ENCODE measurements at places on chromosomes 12 and 14. TPM values are rescaled to one million over a fixed set of nuclear protein-coding genes. Genes with fewer than 3 reads are reported as not detected.

The POLE2 gene
- total RNA-seq: 24.4 TPM

The SLC25A21 gene
- total RNA-seq: 6.0 TPM

The ATP6V1D gene
- total RNA-seq: 51.4 TPM

The ACVRL1 gene
- 0.64 TPM for total RNA-seq

The SMIM41 gene
- total RNA-seq: 0.14 TPM

The FAR2 gene
- total RNA-seq: 27.2 TPM

The CCDC197 gene
- not detected for total RNA-seq

The DNAI7 gene
- not detected for total RNA-seq

The LRP1 gene
- 112 TPM for total RNA-seq

The SLC25A47 gene
- not detected for total RNA-seq

The MYH6 gene
- 0.09 TPM for total RNA-seq

The CELA1 gene
- total RNA-seq: not detected

The KRT82 gene
- total RNA-seq: not detected

The SOAT2 gene
- not detected for total RNA-seq

The CLEC4D gene
- not detected for total RNA-seq

The MAP3K9 gene
- total RNA-seq: 28.0 TPM

The RD3L gene
- total RNA-seq: not detected

The SINHCAF gene
- total RNA-seq: 424 TPM

The SNW1 gene
- total RNA-seq: 92.1 TPM

The ZC2HC1C gene
- total RNA-seq: 1.3 TPM

The MTA1 gene
- total RNA-seq: 251 TPM

The ETFBKMT gene
- 2.2 TPM for total RNA-seq

The CCDC196 gene
- not detected for total RNA-seq

The IKZF4 gene
- 13.6 TPM for total RNA-seq

The PIP4K2C gene
- total RNA-seq: 26.9 TPM

The GSKIP gene
- 43.9 TPM for total RNA-seq

The MAP3K12 gene
- 23.6 TPM for total RNA-seq

The DTX1 gene
- total RNA-seq: 6.2 TPM

The AQP2 gene
- not detected for total RNA-seq

The LTBP2 gene
- total RNA-seq: 1.2 TPM

The ATN1 gene
- total RNA-seq: 80.0 TPM

The TAS2R42 gene
- total RNA-seq: not detected

The ARL6IP4 gene
- total RNA-seq: 150 TPM

The PRB4 gene
- not detected for total RNA-seq

The CYP46A1 gene
- 0.57 TPM for total RNA-seq

The OR6C70 gene
- total RNA-seq: not detected

The KCNA5 gene
- 0.23 TPM for total RNA-seq

The PLCZ1 gene
- not detected for total RNA-seq

The CLEC9A gene
- total RNA-seq: not detected

The OTOGL gene
- 0.39 TPM for total RNA-seq

The SIX6 gene
- total RNA-seq: 0.07 TPM

The RNASE7 gene
- not detected for total RNA-seq

The MEG3 gene
- total RNA-seq: 534 TPM

The TCL1B gene
- total RNA-seq: 7.0 TPM

The SVOP gene
- 0.04 TPM for total RNA-seq

The TOMM20L gene
- total RNA-seq: not detected

The PTCSC3 gene
- not detected for total RNA-seq

The SYT1 gene
- 34.7 TPM for total RNA-seq
